ENCODE measurements at places on chromosomes 1 and 21.

DNA sequence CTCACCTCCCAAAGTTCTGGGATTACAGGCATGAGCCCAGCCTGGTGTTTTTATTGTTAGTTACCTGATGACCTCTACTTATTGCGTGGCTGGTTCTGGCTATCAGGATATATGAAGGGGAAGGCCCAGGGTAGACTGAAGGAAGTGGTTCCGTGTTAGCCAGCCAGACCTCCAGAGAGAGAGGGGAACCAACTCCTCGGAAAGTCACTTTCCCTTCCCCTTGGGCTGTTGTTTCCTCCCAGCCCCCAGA is 2.5 kb upstream of the RCSD1 start:
- no peak for DNase-seq

DNA sequence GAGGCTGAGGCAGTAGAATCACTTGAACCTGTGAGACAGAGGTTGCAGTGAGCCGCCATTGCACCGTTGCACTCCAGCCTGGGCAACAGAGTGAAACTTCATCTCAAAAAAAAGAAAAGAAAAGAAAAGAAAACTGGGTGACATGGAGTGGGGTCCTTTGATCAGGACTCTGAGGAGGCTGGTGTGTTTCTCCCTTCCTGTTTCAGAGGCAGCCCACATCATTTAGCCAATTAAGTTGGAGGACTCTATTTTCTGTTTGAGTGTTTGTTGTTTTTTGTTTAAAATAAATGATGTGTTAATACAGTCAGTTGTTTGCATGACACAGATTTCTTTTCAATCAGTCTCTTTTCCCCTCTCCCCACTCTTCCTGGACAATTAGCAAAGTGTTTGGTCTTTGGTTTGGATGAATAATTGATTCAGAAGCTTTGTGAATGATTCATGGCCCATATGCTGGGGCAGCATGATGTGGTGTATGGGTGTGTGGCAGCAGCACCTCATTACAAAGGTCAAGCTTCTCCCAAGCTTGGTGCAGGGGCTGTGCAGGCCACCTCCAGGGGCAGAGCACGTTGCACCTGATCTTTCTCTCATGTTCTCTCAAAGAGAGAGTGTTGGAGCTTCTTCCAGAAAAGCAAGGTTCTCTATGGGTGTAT is 48.8 kb downstream of the CACNA1E start:
- DNase-seq = no peak

DNA sequence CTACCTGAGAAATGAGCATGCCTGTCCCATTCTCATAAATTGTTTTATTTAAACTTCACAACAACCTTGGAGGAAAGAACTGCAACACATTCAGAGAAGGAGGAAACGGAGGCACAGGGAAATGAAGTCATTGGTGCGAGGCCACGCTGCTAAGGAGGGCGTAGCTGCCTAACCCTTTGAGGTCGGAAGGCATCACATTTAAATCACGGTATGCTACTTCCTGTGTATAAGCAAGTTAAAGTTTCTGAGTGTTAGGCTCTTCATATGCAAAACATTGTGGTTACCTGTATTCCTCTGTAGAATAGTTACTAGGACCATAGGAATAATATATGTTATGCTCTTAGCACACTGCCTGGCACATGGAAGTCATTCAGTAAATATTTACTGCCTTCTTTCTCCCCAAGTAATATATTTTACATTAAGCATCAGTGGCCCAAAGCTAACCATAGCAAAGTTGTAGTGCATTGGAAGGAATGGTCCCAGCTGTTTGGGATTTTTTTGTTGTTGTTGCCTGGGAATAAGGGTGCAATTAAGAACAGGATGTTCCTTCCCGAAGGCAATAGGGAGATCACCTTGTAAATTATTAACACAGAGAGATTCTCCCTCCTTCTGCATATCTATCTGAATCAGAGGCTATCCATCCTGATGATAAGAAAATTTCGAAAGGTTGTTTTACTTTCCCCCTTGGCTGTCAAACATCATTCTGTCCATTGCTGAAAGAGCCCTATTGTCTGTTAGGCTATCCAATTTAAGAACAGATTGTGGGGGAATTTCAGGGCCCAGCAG is 192.2 kb upstream of the C8B start:
- no peak for DNase-seq

DNA sequence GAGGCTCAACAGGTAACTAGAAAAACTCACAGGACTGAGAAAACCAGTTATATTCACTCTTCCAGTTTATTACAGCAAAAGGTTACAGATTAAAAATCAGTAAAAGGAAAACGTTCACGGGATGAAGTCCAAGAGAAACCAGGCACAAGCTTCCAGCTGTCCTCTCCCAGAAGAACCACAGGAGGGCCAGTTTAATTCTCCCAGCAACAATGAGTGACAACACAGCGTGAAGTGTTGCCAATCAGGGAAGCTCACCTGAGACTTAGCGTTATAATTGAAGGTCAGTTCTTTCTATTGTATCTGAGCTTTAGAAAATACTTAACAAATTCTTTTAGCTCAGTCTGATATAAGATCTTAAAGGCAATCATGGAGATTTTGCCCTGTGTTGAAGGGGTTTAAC is 65.2 kb upstream of the TNR start:
- DNase-seq = no peak

GRCh38 chr21:45160198-45160597 is 85.8 kb downstream of the ADARB1 start:
- DNase-seq = no peak

- no peak for DNase-seq
Observed at GRCh38 chr1:103783944-103784377, 34.3 kb downstream of the AMY1C start.

DNA sequence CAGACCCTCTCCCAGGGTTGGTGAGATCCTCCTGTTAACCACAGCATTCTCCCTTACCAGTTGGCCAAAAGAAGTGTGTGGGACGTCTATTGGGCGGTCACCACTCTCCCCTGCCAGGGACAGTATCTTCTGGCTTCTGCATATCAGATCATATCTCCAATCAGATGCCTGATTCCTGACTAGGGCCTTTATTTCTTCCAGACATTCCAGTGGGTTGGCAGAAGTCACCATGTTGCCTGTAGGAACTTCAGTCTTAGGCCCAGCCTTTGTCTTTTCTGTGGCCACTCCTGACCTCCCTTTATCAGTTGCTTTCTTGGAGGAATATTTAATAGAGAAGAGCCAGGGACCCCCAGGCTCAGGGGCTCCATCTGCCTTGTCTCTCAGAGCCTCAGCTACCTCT is 130.4 kb upstream of the F3 start:
- DNase-seq = no peak

DNA sequence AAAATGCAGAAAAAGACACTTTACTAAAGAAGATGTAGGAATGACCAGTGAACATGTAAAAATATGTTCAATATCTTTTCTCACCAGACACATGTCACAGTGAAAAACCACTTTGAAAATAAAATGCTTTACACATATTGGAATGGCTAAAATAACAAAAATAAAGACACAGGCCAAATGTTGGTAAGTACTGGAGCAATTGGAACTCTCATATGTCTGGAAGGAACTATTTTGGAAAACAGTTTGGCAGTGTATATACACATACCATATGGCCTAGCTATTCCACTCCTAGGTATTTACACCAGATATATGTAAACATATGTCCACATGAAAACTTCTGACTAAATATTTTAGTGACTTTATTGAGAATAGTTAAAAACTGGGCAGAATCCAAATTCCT is 927.2 kb downstream of the BRINP3 start:
- DNase-seq = no peak

All from activated T-cell treated with anti-CD3 and anti-CD28 coated beads for 24 hours (primary cell).